Activated gamma-delta T cell treated with Interleukin-2 at 50 U/mL for 16 hours (primary cell): ENCODE measurements at places on chromosomes 1 and 21.

DNA sequence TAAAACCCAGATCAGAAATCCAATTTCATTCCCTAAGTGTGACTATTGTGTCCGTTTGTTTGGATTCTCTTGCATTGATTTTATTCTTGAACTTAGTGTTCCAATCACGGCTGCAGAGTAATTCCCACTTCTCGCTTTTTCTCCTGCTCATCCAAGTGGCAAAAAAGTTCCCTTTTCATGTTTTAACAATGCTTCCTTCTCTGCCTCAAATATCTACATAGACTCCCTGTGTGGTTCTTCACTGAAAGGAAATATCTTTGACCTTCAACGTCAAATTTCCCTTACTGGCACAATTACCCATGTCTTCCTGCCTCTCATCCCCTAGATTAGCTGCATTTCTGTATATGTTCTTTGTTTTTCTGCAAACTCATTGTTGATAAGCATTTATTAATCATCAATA, 305.4 kb downstream of the BACH1 start:
- DNase-seq = no peak

GRCh38 chr1:152904688-152905440, 3.5 kb upstream of the IVL start:
- DNase-seq = no peak

GRCh38 chr1:71603044-71603776, 522.4 kb upstream of the ZRANB2 start:
- no peak for DNase-seq

- DNase-seq = no peak
These were observed 180.8 kb upstream of the KCNK2 start for GRCh38 chr1:214901718-214902117.

GRCh38 chr1:169108223-169108622, 1.7 kb downstream of the ATP1B1 start:
- DNase-seq = no peak

GRCh38 chr21:44737706-44738354, 26.5 kb upstream of the TSPEAR start:
- DNase-seq = no peak

- DNase-seq = no peak
These were observed 1.3 kb downstream of the GREM2 start for GRCh38 chr1:240610636-240611035.

DNA sequence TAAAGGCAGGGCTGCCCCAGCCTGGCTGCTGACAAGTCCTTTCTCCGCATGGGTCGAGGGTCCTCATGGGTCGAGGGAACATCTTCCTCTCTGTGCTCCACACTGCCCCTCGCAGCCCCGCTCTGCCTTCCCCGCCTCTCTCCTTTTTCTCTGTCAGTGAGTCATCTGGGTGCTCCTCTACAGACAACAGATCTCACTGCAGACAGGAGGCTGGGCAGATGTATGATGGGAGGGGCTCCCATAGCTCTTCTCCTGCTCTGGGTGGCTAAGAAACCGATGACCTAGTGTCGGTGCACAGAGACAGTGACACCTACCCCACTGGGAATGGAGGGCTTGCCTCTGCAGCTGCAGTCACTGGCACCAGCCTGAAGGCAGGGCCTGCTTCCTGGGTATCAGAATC, 5.5 kb downstream of the KCNA10 start:
- no peak for DNase-seq

DNA sequence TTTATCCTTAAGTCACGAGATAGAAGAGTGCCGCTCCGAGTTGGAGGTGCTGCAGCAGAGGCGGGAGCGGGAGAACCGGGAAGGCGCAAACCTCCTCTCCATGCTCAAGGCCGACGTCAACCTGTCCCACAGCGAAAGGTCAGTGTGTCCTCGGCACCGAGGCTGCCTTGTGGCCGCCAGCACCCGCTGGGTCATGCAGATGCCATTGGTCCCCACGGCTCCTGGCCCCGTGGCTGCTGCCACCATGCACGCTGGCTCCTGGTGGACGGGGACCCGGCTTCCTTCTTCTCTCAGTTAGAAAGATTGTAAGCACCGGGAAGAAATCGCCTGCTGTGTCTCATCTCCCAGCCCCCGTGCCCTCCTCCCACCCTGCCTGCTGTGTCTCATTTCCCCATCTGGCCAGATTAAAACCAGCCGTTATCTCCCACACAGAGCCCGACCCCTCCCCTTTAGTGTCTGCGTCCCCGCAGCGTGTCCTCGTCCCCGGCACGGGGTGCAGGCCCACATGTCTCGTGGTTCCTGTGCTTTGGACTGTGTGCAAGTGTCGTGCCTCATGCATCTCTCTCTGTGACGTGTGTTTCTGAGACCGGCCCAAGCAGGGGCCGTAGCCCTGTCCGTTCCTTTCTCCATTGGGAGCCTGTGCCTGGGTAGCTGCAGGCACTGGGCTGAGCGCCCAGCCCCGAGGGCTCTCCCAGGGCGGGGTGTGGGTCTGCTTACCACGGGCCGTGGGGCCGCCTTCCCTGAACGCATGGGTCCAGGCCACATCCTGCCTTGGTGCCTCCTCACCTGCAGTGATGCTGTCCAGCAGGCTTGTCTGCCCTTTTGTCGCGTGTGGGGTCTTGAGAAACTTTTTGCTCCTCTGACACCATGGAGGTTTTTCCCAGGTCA, 62.1 kb downstream of the PCNT start:
- DNase-seq = no peak

GRCh38 chr1:79128722-79129121, 122.2 kb upstream of the ADGRL4 start:
- DNase-seq = no peak

GRCh38 chr1:180917306-180918065, 4.8 kb downstream of the KIAA1614 start:
- DNase-seq = no peak

- no peak for DNase-seq
These were observed 288.5 kb upstream of the POU3F1 start for GRCh38 chr1:38334930-38335592.

DNA sequence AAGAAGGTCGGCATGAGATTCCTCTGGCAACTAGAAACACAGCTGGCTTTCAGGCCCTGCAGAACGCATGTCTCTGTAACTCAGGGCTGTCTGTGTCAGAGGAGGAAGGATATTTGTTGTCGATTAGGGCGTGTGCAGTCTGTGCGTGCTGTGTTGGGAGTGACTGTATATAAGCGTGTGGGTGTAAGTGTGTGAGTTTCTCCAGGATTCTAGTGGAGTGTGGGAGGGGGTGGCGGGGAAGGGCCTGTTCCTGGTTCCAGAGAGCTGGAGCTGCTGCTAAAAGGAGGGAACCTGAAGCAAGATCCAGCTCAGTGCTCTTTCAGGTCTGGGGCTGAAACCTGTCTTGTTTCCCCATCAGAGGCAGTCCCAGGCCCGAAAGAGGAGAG, 74.3 kb downstream of the SLC16A1 start:
- DNase-seq = no peak

GRCh38 chr1:11841245-11842153, 6.1 kb downstream of the NPPA start:
- DNase-seq = no peak

DNA sequence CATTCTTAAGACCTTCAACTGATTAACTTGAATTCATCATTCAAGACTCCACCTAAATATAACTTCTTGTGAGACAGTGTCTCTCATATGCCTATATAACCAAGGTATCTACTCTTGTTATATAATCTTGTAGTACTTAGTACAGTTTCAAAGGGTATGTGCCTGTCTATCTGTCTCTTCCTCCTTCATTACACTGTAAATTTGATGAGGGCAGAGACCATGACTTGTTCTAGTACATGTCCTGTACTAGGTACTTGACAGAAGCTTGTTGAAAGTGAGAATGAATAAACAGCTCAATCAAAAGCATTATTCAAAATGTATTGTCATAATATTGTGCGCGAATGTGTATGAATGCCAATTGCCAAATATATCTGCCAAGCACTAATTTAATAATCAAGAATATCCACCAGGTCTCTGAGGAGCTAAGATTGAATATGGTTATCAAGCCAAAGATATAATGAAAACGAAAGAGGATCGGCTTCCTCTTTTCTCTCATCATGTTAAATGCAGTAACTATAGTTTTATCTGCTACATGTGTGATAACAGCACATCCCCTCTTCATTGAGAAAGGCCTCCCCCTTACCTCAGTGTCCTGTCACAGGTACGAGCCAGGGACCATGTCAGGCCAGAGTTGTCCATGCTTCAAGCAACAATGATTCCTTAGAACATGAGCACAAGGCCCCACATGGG, 117.3 kb downstream of the UCHL5 start:
- DNase-seq = no peak

DNA sequence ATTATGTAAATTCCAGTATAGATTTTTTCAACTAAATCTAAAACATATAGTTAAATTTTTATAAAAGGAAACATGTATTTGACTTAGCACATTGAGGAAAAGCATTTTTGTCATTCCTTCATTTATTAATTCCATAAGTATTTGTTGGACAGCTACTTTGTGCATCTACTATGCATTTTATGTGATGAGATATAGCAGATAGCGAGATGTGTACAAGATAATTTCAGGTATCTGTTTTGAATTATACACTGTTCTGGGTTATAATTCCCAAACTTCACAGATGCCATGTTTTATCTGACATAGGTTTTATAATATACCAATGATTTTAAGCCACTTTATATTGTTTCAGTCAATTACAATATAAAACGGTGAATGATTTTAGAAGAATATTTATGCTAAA, 398.7 kb downstream of the USH2A start:
- no peak for DNase-seq

- no peak for DNase-seq
These were observed 112.8 kb upstream of the USP25 start for GRCh38 chr21:15616864-15617574.

DNA sequence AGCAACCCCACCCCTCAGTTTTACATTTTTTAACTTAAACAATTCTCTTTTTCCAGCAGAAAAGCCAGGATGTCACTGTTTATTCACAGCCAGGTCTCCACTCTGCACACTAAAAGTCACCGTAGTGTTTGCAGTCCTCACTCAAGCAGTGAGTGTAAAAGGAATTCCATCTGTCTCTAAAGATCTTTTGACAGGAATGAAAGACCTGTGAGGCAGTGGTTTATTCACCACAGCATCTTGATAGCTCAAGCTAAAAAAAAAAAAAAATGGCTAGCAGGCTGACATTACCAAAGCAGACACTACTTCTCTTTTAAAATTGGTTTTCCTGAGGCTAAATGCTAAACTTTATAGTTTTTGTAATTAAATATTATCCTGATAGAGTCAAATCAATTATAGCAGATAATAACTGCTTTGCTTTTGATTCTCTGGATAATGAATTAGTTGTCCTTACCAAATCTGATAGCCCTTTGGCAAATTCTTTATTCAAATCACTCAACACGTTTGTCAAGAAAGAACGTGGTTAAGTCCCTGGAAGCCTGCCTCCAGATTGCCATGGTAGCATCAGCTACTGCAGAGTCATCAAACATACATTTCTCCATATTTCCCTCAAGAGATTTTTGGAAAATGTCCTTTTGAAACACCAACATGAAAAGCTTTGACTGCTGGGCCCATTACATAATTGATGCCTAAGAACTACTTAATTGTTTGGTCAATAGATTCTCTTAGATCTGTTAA, 22.2 kb upstream of the SLC5A9 start:
- no peak for DNase-seq

GRCh38 chr1:227440182-227440581, 121.9 kb upstream of the CDC42BPA start:
- DNase-seq = no peak

DNA sequence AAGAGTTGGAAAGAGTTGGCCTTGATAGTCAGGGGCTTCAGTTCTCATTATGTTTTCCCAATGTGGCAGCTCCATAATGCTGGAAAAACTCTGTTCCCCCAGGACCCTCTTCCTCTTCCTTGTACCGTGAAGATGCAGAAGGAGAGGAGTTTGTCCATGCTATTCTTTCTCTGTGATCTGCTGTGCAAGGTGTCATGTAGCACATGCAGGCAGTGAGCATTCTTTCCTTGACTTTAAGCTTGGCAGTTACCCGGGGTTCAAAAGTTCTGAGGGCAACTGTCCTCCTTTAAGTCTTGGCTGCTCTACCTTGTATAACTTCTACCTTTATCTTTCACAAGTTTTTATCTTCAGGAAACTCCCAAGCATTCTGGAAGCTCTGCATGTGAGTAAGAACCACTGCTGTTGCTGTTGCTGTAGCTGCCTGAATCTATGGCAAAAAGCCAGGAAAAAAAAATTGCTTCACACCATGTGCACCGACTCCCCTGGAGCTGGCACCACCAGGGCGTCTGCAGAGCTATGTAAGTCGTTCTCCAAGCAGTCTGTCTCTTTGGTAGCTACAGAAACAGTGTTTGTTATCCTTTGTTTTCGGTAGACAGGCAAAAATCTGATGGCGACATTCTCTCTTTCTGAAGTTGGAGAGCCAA, 42.7 kb upstream of the SLC16A1 start:
- DNase-seq = no peak

DNA sequence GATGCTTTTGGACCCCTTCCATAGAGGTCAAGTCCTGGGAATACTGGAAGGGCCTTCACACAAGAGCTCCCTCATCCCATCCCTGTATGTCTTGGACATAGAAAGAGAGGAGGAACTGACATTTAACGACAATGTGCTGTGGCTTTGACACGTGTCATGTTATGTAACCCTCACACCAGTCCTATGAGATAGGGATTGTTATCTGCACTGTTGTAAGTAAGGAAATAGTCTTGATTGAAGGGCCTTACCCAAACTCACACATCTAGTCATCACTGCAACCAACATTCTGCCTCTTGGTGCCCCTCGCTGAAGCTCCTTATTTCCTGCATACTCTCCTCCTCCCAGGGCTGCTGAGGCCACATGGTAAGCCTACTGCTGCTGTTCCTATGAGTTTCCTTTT, 63.7 kb upstream of the ANGPTL1 start:
- DNase-seq = no peak

- DNase-seq = no peak
These were observed 95.6 kb downstream of the PAPPA2 start for GRCh38 chr1:176558561-176558960.

- no peak for DNase-seq
These were observed 249.8 kb downstream of the NRIP1 start for GRCh38 chr21:14814991-14815390.

DNA sequence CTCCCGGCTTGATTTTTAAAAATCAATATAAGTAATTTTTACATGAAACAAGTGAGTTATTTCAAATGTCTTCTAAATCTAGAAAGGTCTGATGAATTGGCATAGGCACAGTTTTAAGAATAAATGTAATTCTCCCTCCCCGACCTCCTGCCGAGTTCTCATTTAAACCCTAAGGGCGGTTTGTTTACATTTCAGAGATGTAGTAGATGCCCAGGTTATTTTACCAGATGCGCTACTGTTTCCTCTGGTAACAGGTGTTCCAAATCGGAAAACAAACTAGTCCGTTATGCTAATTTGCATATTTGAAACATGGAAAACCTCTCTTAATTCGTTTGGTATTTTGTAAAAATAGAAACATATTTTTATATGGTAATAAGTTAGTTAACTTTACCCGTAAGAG, 53.8 kb upstream of the CFAP126 start:
- no peak for DNase-seq

- DNase-seq = no peak
These were observed 428.6 kb upstream of the CAMK1G start for GRCh38 chr1:209154912-209155311.

- no peak for DNase-seq
These were observed 12.4 kb downstream of the NRIP1 start for GRCh38 chr21:15052459-15052763.
